Fibroblast of gingiva (primary cell): ENCODE measurements at places on chromosomes 3 and 15.
A peak's percentile ranks its signal among the peaks of the same experiment; 100 is the strongest.

DNA sequence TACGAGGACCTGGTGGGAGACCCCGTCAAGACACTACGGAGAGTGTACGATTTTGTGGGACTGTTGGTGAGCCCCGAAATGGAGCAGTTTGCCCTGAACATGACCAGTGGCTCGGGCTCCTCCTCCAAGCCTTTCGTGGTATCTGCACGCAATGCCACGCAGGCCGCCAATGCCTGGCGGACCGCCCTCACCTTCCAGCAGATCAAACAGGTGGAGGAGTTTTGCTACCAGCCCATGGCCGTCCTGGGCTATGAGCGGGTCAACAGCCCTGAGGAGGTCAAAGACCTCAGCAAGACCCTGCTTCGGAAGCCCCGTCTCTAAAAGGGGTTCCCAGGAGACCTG lies 2.5 kb downstream of the CHST2 start:
- DNase-seq = no peak

- DNase-seq = no peak
Observed at GRCh38 chr3:41575724-41576123, 376.4 kb downstream of the CTNNB1 start.

GRCh38 chr3:9078561-9079240 lies 115.4 kb upstream of the RAD18 start:
- DNase-seq = no peak

GRCh38 chr3:55333046-55333445 lies 154.1 kb downstream of the WNT5A start:
- no peak for DNase-seq

DNA sequence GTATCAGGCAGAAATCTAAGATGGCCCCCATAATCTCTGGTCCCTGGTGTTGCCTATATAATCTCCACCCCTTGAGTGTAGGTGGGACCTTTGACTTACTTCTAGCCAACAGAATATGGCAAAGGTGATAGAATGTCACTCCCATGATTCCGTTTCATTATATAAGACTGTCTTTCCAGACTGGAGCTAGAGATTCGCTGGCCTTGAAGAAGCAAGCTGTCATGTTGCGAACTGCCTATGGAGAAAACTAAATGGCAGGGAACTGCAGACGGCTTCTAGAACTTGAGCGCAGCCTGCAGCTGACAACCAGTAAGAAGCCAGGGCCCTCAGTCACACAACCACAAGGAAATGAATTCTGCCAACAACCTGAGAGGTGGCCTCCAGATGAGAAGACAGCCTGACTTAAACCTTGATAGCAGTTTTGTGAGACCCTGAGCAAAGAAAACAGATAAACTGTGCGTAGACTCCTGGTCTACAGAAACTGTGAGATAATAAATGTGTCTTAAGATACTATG lies 2.2 kb upstream of the KPNA1 start:
- no peak for DNase-seq

DNA sequence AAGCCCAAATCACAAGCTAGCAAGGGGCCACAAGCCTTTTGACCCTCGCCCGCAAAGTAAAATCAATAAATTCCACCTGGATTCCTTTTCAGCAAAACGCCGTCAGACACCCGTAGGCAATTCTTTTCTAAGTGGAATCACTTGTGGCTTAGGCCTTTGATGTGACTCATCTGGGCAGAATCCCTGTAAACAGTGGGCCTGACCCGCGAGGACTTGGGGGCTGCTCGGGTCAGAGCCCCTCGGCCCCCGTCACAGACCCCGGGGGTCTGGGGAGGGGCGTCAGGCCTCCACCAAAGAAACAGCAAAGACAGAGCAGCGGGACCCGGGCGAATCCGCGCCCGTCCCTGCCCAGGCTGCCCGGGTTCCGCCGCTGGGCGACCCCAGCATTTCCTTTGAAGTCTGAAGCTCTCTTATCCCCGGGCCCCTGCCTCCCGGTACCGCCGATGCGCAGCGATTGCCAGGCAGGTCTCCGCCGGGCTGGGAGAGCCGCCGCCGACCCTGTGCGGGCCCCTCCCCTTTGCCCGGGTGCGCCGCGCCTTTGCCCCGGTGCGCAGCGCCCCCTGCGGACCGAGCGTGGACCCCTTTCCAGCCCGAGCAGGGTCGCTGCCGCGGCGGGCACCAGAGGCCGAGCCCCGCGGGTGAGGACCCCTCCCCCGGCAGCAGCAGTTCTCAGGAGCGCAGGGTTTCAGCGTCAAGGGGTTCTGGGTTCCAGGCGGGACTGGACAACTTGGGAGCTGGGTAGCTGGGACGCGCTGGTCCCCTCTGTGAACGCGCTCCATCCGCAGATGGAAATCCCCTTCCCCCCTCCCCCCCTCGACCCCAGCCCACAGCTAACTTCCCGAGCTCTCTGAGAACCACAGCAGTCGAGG lies 178.3 kb downstream of the UACA start:
- DNase-seq = no peak

- no peak for DNase-seq
Observed at GRCh38 chr3:158569794-158570193, 1.2 kb upstream of the MLF1 start.

GRCh38 chr3:109927726-109928125 lies 590.4 kb upstream of the DPPA4 start:
- DNase-seq = no peak

GRCh38 chr15:50675535-50676144 lies 11.0 kb downstream of the TRPM7 start:
- DNase-seq = peak; percentile 39

DNA sequence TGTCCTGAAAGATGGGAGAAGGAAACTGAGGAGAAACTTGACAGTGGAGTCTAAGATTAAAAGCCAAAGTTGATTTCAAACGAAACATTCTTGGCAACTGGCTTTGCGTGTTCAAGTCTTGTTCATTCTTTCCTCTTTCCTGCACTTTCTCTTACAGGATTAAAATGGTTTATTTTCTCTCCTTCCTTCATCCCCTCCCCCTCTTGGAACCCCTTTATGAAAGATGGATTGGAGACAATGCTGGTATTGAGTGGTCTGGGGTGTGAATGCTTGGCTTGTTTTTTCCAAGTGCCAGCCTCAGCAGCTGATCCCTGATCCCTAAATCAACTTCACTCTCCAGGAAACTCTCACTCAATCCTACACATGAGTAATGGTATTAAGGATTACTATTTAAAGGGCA lies 703 bp upstream of the LSAMP start:
- DNase-seq = no peak

DNA sequence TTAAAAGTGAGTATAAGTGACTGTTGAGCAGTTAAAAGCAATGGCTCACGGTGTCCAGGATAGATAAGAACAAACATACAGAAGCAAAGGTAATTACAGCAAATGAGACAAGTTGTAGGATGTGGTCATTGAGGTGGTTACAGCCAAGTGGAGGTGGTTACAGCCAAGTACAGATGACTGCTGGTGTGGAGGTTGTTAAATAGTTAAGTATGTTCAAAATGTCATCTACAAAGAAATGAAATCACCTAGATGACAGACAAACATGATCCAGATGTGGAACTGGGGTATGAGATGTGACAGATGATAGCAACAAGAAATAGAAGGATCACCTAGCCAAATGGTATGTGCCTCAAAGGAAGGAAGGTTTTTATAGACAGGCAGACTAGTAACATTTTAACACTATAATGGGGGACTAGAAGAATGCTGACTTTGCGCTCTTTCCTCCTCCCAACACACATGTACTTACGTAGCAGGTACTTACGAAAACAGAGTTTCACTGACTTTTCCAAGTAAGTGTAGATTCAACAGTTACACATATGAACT lies 6.8 kb upstream of the ANKRD28 start:
- no peak for DNase-seq

DNA sequence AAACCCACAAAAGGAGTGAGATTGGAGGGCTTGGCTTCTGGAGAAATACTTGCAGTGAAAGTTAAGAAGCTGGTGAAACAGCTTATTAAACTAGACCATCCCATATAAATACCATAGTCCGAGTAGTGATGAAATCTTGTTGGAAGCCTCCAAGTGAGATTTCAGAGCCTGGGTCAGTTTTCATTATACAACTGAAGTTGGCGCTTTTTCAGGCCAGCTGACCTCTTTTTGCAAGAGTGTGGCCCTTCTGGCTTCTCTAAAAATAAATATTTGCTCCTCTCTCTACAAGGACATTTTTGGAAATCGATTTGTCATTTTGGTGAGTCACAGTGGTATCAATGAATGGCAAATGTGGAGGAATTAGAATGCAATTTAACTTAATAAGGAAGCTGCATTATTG lies 51.2 kb upstream of the THRB start:
- peak; percentile 89 for DNase-seq

GRCh38 chr15:38164061-38164460 lies 88.6 kb upstream of the SPRED1 start:
- peak; percentile 12 for DNase-seq

GRCh38 chr3:16426665-16427064 lies 86.8 kb downstream of the RFTN1 start:
- no peak for DNase-seq

GRCh38 chr3:105355408-105356061 lies 11.2 kb upstream of the ALCAM start:
- DNase-seq = no peak

- no peak for DNase-seq
Observed at GRCh38 chr15:39260791-39261190, 320.1 kb upstream of the THBS1 start.

GRCh38 chr3:167306319-167306718 lies 73.8 kb downstream of the ZBBX start:
- DNase-seq = no peak

DNA sequence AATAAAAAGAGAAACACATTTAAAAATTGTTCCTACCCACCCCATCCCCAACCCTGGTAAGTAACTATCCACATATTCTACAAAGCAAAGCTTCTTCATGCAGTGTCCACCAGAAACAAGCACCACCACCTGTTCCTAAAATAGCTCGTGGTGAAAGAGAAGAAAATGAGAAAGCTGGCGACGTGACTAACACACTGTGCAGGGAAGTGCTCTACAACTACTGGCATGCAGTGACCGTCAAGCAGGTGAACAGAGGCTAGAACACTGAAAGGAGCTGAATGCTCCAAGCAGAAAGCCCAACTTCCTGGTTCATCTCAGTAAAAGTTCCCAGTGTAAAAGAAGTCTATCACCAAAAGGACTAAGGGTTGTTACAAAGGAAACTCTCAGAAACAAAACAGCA lies 80.7 kb downstream of the NR2E3 start:
- DNase-seq = no peak

DNA sequence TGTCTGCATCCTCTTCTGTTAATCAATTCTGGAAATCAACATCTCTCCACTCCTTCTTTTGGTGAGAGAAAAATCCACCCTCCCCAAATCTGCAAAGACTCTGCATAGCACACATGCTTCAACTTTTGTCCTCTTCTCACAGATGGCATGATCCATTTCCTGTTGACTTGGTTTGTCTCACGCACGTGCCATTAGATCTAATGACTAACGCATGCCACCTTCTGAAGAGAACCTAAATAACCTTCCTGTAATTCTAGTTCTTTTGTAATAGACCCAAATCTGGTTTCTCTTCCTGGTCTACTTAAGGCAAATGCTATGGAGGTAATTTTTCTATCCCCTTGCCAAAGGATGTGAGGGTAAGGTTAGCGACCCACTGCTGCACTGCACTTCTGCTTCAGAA lies 51.0 kb upstream of the ATOSA start:
- peak; percentile 83 for DNase-seq

- DNase-seq = no peak
Observed at GRCh38 chr3:69354948-69355347, 30.9 kb downstream of the FRMD4B start.

DNA sequence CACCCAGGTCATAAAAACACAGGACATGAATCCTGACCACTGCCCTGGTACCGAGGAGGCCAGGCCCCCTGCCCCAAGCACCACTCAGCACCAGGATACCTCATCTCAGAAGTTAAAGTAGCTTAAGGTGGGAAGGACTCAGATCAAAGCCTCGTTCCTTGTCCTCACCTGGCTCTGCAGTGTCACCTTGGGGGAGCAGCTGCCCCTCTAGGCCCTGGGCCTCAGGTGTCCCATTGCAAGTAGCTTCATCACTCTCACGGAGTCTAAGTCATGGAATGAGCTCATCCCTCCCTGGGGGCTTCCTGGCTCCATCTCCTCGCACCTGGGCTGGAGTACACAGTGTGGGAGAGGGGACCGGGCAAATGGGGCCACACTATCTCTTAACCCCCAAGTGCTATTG lies 148.0 kb downstream of the TPRA1 start:
- DNase-seq = no peak

- no peak for DNase-seq
Observed at GRCh38 chr3:187880441-187880840, 135.2 kb upstream of the BCL6 start.

DNA sequence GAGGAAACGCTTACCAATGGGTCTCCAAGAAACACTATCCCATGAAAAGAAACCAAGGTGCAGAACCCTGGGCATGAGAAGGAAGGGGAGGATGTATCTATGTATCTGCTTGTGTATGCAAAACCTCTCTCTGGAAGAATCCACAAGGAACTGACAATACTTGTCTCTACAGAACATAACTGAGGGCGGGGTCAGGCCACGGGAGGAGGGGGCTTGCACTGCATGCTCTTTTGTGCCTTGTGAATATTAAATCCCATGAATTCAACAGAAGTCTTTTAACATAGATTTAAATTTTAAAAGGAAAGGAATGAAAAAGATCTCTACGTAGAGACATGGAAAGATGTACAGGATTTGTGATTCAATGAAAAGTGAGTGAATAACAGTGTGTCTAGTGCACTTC lies 57.8 kb downstream of the RPN1 start:
- no peak for DNase-seq

GRCh38 chr3:173301647-173302046 lies 95.9 kb upstream of the NLGN1 start:
- no peak for DNase-seq

- no peak for DNase-seq
Observed at GRCh38 chr3:8737823-8738222, 4.2 kb downstream of the CAV3 start.

DNA sequence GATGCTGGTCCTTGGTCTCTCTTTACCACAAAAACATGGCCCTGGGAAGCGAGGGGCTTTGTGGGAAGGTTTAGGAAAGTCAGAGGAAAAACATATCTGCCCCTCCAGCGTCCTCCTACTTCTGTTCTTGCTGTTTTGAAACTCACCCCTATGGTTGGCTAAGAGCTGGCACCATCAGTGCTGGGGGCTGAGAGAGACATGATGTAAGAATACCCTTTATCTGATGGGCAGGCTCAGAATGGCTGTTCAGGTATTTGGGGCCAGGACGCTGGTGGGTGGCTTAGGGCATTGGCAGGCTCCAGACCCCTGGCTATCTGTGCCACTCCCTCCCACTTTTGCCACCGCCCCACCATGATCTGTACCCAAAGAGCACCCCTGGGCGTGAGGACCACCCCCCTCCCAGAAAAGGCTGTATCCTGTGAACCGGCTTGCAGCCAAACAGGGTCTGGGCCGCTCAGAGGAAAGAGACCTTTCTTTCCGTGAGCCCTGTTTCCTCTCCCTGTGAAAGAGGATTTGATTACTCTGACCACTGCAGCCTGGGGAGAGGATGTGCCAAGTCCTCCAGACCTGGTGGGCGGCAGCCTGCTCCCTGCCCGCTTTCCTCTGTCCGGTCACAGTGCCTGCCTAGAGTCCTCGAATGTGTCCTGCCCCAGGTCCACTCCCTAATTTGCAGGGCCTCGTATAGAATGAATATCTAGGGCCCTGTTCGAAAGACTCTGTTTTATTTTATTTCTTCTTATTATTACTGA lies 61.3 kb upstream of the SLC6A6 start:
- no peak for DNase-seq
